ENCODE measurements at places on chromosomes 7 and 10.

- no peak for DNase-seq
These were observed 27.7 kb downstream of the CNPY1 start for GRCh38 chr7:155518633-155519032.

- no peak for DNase-seq
These were observed 143.3 kb upstream of the AGK start for GRCh38 chr7:141407893-141408292.

- DNase-seq = no peak
These were observed 9.7 kb upstream of the TTYH3 start for GRCh38 chr7:2621948-2622640.

DNA sequence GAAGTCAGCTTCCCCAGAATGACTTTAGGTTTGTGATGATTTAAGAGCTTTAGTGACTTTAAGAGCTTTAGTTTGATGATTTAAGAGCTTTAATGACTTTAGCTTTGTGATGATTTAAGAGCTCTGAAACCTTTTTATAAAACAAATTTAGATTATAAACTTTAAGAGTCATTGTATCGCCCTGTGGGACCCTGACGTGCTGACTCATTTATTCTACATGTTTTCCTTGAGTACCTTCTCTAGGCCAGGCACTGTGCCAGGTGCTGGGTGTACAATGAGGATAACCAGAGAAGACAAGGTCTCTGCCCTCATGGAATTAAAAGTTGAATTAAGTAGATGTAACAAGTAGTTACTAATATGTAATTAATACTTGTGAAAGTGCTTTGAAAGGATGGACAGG is 45.4 kb downstream of the CNNM1 start:
- no peak for DNase-seq

GRCh38 chr7:105480931-105481330 is 41.1 kb downstream of the PUS7 start:
- DNase-seq = no peak

DNA sequence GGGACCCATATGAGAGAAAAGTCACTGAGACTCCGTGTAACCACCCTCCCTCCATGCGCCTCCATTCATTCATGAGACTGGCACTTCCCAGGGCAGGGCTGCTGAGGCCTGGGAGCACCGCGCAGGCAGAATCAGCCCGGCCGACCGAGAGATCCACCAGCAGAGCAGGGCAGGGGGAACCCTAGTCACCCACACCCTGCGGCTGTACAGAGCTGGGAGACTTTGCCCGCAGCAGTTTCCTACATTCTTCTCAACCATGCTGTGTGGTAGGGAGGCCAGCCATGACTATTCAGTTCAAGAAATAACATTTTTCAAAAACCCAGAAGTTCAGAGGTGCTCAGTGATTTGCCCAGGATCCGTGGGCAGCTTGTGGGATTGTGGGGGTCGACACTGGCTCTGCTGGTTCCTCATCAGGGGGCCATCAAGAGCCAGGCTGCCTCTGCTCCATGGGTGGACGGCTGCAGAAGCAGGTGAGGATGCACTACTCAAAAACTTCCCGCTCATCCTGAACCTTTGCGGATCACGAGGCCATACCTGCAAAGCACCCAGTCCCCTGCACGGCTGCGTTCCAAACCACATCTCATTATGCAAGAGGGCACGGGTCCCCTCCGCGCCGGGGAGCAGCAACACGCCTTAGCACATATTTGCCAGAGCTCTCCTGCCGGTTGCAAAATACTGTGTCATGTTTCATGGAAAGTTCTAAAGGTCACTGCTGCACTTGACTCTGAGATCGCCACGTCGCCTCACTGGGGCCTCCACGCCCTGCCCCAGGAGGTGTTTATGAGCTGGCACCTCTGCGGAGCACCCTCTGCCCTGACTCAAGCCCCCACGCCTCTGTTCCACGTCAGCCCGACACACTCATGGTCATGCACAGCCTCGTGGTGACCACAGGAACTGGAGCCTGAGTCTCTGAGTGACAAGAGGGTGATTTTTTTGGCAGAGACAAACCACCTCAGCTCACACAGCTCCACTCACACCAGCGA is 132.0 kb downstream of the PRKAG2 start:
- no peak for DNase-seq

GRCh38 chr7:1964913-1965578 is 267.7 kb downstream of the MAD1L1 start:
- DNase-seq = no peak

DNA sequence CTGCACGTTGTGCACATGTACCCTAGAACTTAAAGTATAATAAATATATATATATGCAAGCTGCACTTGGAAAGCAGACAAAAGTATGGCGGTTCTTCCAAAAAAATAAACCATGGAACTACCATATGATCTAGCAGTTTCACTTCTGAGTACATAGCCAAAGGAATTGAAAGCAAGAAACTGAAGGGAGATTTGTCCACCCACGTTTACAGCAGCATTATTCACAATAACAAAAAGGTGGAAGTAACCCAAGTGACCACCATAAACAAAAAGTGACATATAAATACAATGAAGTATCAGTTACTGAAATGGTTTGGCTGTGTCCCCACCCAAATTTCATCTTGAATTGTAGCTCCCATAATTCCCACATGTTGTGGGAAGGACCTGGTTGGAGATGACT is 525.3 kb upstream of the CELF2 start:
- no peak for DNase-seq

DNA sequence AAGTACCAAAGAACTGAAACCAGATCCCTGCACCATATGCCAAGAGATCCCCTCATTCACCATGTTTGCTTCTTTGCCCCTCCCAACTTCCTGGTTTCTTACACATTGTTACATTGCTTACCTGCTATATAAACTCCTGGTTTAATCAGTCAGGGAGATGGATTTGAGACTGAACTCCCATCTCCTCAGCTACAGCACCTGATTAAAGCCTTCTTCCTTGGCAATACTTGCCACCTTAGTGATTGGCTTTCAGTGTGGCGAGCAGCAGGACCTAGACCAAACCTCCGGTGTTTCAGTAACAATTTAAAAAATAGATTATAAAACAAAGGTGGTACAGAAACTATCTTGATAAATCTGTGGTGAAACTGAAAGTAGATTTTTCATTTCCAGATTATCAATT is 122.6 kb downstream of the ST7 start:
- DNase-seq = no peak

DNA sequence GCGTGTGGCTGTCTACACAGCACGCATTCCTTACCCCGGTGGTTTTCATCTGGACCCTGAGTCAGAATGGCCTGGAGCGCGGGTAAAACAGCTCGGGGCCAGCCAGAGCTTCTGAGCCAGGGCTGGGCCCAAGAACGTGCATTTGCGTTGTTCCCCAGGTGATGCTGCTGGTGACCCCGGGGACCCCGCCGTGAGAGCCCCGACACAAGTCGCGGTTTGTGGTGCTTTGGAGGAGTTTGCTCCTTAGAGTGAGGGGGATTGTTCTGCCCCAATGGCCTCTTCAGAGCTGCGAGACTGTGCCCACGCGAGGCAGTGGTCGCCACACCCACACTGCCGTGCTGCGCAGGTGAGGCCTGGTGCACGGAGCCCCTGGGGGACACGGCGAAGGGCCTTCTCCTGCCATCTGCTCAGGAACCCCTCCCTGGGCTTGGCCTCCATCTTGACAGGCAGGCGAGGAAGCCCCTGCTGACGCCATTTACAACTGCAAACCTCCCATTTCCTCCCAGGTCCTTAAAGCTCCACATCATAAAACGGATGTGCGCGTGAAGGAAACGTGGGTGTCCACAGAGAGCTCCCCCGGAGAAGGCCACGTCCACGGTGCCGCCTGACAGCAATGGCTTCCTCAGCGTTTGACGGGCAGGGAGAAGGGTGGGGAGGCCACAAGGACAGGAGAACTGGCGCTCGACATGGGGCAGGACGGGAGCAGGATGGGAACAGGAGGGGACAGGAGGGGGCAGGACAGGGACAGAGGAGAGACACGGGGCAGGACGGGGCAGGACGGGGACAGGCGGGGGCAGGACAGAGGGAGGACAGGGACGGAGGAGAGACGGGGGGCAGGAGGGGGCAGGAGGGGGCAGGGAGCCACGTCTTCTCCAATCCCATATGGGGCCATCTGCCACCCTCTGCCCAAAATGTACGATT is 477.2 kb downstream of the DNAJB6 start:
- no peak for DNase-seq

GRCh38 chr10:132385721-132386418 is 11.1 kb upstream of the PWWP2B start:
- no peak for DNase-seq

- DNase-seq = no peak
These were observed 200.9 kb downstream of the GRM3 start for GRCh38 chr7:86844608-86845007.

GRCh38 chr10:2798336-2799022 is 268.9 kb upstream of the PFKP start:
- DNase-seq = no peak
